NB4 (cell line): ENCODE measurements at places on chromosomes 2 and 18.

DNA sequence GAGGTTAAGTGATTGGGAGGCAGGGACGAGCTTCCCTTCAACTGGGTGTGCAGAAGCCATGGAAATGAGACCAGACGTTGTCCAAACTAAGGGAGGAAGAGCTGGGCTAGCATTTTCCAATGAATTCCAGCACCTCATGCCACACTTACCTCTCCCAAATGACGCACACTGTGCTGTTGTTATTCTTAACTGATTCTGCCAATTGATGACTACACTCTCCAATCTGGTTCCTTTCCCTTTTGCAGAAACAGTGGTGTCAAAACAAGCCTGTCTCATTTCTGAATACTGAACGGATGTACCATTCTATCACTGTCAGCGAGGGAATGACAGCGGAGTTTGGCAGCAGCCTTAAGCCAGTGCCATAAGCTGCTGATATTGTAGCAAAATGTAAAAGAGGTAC is 380.5 kb upstream of the HNRNPA3 start:
- no peak for DNase-seq

- no peak for DNase-seq
Measured at GRCh38 chr2:236764716-236765115, 195.1 kb downstream of the ACKR3 start.

GRCh38 chr2:207530160-207531031 is 634 bp downstream of the CREB1 start:
- DNase-seq = peak; percentile 79

- DNase-seq = no peak
Measured at GRCh38 chr18:58552896-58553295, 76.0 kb downstream of the ALPK2 start.

GRCh38 chr18:78113136-78113939 is 863.7 kb downstream of the GALR1 start:
- no peak for DNase-seq
